Esophagus mucosa (tissue), 1 donor: ENCODE measurements at places on chromosomes 11 and 22.
A peak's percentile ranks its signal among the peaks of the same experiment; 100 is the strongest.

DNA sequence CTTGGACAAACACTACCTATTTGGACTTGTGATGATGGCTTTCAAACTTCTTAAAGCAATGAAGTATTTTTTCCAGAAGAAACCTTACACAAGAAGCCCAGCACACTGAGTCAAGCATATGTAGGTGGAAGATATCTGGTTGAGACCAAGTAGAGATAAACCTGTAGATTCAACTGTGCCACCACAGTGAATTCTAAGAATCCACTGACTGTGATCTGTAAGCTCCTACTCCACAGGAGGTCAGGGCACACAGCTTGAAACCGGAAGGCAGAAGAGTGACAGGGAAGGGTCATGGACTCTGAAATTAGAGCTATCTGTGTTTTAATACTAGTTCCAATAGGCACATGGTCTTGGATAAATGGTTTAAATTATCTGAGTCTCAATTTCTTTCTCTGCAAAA, 404.5 kb downstream of the ETS1 start:
- ATAC-seq = no peak

DNA sequence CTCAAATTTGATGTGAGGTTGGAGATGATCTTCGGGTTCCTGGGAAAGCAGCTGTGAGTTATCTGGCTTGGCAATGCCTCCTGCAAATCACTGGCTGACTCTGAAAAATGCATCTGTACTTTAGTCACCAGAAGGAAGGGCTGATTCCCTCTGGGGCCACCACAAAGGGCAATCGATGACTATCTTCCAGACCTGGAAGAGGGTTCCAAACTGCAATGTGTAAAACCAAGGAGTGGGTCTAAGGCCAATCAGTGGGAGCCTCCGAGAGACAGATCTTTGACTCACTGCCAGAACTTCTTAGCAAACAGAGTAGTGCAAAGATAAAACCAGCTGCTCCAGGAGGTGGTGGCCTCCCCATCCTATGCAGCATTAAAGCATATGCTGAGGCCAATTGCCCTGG, 29.1 kb upstream of the PAK1 start:
- no peak for ATAC-seq

DNA sequence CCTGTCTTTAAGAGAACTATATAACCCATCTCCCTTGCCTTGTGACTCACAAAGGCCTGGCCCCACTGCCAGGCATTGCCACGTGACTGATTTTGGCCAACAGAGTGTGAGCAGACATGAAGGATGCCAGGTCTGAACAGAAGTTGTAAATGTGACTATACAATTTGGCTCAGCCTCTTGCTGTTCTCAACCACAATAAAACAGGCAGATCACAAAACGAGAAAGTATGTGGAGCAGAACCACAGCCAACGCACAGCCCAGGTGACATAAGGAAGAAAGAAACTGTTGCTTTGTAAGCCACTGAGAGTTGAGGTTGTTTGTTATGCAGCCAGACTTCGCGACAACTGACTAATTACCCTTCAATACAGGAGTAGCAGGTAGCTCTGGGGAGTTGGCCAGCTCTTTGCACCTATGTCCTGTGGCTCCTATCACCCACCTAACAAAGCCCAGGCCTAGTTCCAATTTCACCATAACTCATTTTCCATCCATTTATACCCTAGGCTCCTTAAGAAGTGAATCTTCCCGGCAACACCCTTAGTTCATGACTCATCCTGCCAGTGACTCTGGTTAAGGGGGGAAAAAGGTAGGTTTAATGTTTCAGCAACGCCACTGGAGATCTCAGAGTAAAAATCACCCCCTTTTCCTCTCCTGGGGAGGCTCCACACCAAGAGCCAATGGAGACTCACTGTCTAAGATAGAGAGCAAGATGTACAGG, 53.7 kb downstream of the GALNT18 start:
- ATAC-seq = peak; percentile 52

GRCh38 chr22:22023581-22024137, 41.1 kb upstream of the TOP3B start:
- ATAC-seq = no peak

DNA sequence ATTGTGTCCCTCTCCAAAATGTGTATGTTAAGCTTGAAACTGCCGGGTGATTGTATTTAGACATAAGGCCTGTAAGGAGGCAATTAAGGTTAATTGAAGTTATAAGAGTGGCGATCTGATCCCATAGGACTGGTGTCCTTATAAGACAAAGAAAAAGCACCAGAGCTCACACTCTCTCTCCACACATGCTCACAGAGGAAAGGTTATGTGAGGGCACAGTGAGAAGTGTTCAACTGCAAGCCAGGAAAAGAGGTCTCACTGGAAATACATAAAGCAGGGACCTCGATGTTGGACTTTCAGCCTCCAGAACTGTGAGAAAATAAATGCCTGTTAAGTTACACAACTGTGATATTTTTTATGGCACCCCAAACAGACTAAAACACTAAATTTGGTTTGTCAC, 1233.8 kb upstream of the CNTN5 start:
- no peak for ATAC-seq

DNA sequence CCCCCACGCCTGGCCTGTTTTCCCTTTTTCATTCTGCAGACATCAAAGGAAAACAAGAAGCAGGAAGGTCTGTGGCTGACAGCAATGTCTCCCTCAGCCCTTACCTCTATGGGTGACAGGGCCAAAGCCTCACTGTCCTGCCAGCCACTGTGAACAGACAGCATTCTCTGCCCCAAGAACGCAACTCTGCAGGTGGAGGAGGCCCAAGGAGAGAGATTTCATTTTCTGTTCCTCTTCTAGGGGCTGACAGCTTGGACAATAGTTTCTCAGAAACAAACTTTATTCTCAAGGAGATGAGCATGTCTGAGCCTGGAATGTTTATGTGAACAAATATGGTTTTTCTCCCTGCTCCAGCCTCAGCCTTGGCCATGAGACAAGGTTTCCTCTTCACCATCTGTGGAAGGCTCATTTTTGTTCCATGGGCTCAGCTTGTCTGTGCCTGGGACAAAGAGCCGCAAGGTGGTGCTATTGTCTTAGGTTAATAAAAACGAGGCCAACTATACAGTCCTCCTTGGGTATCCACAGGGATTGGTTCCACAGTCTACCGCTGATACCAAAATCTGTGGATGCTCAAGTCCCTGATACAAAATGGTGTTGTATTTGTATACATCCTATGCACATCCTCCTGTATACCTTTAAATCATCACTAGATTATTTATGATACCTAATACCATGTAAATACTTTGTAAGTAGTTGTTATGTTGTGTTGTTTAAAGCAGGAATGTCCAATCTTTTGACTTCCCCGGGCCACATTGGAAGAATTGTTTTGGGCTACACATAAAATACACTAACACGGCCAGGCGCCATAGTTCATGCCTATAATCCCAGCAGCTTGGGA, 5.8 kb downstream of the PIWIL3 start:
- peak; percentile 88 for ATAC-seq

DNA sequence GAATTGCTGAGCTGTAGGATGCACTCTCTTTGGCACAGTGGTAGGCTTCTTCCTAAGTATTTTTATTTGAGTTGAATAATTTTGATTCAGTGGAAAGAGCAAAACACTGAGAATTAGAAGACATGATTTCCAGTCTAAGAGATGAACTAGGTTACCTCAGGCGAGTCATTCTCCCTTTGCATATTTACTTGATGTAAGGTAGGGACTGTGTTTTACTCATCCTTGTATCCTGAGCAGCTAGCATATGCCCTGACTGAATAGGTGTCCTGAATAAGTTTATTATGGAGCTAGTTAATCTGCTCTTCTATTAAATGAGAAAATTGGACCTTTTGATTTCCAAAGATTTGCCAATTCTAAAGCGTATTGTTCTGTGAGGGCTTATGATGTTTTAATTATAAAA, 50.7 kb downstream of the STIM1 start:
- ATAC-seq = no peak

GRCh38 chr11:24623121-24623520, 126.3 kb downstream of the LUZP2 start:
- no peak for ATAC-seq

GRCh38 chr11:134543645-134544044, 131.6 kb upstream of the B3GAT1 start:
- no peak for ATAC-seq

DNA sequence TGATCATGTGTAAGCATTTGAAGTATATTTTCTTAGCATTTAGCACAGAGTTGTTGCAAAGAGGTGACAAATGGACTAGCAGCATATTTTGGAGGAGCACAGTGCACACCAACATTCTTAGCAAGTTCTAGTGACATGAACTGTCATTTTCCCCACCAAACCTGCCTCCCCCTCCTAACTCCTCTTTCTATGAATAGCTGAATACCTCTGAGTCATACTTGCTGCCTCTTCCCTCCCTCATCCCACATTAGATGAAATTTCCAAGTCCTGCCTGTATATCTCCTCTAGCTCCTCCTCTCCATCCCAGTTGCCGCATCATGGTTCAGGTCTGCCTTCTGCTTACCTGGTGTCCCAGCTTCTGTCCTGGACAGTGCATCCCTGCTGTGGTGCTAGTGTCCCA, 7.2 kb downstream of the OSBP2 start:
- peak; percentile 13 for ATAC-seq

- no peak for ATAC-seq
Measured at GRCh38 chr11:29452146-29452545, 564.7 kb downstream of the KCNA4 start.

- ATAC-seq = no peak
Measured at GRCh38 chr11:20672575-20672974, 3.2 kb downstream of the NELL1 start.

DNA sequence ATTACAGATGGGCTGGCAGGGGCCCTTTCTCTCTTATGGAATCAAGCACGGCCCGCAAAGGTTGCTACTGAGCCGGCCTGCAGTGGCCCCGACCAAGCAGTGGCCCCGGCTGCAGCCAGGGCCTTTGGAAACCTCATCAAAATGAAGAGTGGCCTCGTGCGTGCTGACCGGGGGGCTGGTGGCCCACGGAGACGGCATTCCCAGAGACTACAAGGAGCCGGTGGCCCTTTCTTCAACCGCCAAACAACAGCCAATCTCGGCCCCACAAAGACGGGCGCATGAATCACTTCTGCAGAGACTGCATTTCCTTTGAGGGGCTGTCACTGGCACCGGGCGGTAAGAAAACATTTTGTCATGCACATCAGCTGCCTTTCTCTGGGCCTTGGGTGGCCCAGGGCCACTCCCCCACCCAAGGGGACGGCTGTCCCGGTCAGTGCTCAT, 43.1 kb upstream of the FGF3 start:
- ATAC-seq = no peak

DNA sequence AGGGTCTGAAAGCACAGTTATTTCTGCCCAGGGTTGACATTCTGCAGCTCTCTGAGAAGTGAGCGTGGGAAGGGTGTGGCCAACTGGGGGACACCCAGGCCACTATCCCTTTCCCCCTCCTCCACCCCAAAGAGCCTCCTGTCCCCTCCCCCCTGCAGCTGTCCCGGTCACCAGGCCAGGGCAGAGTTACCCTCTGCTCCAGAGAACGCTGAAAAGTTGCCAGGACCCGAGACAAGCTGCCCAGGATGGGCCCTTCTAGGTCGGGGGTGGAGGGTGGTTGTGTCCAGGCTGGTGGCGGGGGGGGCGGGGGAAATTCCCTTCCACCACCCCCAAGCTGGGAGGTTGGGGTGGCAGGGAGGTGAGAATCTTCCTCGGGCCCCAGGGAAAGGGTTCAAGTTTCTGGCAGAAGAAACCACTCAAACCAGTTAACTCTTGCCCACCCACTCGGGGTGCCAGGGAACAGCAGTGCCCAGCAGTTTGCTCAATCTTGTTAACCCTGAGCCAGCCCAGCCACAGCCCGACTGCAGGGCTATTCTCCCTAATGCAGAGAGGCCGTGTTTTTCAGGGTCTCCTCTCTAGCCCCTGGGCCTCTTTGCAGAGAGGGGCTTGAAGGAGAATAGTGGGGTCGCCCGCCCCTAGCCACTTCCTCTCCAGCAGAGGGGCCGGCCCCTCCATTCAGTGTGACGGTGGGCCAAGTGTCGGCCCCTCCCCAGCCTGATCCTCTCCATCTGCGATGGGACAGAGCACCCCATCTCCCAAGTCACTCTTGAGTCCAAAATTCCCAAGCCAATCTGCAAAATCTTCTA, 697 bp downstream of the LGALS1 start:
- ATAC-seq = no peak

GRCh38 chr11:57979532-57980079, 44.1 kb upstream of the OR9Q1 start:
- no peak for ATAC-seq

DNA sequence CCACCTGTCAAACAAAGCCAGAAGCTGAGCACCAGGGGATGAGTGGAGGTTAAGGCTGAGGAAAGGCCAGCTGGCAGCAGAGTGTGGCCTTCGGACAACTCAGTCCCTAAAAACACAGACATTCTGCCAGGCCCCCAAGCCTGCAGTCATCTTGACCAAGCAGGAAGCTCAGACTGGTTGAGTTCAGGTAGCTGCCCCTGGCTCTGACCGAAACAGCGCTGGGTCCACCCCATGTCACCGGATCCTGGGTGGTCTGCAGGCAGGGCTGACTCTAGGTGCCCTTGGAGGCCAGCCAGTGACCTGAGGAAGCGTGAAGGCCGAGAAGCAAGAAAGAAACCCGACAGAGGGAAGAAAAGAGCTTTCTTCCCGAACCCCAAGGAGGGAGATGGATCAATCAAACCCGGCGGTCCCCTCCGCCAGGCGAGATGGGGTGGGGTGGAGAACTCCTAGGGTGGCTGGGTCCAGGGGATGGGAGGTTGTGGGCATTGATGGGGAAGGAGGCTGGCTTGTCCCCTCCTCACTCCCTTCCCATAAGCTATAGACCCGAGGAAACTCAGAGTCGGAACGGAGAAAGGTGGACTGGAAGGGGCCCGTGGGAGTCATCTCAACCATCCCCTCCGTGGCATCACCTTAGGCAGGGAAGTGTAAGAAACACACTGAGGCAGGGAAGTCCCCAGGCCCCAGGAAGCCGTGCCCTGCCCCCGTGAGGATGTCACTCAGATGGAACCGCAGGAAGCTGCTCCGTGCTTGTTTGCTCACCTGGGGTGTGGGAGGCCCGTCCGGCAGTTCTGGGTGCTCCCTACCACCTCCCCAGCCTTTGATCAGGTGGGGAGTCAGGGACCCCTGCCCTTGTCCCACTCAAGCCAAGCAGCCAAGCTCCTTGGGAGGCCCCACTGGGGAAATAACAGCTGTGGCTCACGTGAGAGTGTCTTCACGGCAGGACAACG, 11.7 kb downstream of the CXCR5 start:
- peak; percentile 30 for ATAC-seq

DNA sequence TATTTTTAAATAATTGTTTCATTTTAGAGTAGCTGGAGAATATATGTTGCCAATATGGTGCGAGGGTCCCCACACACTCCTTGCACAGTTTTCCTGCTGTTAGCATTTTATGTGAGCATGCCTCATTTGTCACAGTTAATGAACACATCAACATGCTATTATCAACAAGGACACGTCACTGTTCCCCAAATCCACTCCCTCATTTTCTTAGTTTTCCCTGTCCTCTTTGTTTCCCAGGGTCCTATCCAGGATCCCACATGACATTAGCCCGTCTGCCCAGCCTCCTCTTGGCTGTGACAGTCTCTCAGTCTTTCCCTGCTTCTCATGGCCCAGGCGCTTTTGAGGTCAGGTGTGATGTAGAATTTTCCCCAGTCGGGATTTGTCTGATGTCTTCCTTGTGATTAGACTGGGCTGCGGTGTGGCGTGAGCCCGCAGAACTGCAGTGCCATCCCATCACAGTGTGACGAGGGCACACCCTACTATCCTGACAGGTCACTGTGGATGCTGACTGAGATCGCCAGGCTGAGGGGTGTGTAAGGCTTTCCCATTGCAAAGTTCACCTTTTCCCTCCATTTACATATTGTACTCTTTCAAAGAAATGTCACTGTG, 450.6 kb upstream of the B3GAT1 start:
- no peak for ATAC-seq
